ENCODE measurements at places on chromosomes 4 and X. TPM values are rescaled to one million over a fixed set of nuclear protein-coding genes. Genes with fewer than 3 reads are reported as not detected.

ADH7 gene
- not detected for total RNA-seq

PAGE2B gene
- not detected for total RNA-seq

VEGFD gene
- total RNA-seq = not detected

ASMTL gene
- total RNA-seq = 57.2 TPM

ZNF157 gene
- 1.0 TPM for total RNA-seq

SLC6A14 gene
- not detected for total RNA-seq

GPR82 gene
- 0.11 TPM for total RNA-seq

HSFX4 gene
- total RNA-seq = not detected

REELD1 gene
- total RNA-seq = 0.34 TPM

TLL1 gene
- total RNA-seq = not detected

CNKSR2 gene
- total RNA-seq = 9.4 TPM

SYP gene
- total RNA-seq = 10.2 TPM

RTL9 gene
- total RNA-seq = not detected

XAGE2 gene
- total RNA-seq = not detected

SPOCK3 gene
- not detected for total RNA-seq

TEX13C gene
- total RNA-seq = not detected

RHOXF2 gene
- total RNA-seq = not detected

MAGEA9B gene
- not detected for total RNA-seq

GPC4 gene
- not detected for total RNA-seq

ZMAT1 gene
- 3.3 TPM for total RNA-seq

UBA1 gene
- total RNA-seq = 243 TPM

PNMA6F gene
- not detected for total RNA-seq

PNMA6A gene
- total RNA-seq = 0.40 TPM
